Fibroblast of mammary gland (primary cell): ENCODE measurements at places on chromosomes 13 and 19.

- no peak for DNase-seq
Measured at GRCh38 chr13:106911020-106911419, 343.1 kb upstream of the ARGLU1 start.

- no peak for DNase-seq
Measured at GRCh38 chr13:75946536-75947284, 310.6 kb downstream of the LMO7 start.

DNA sequence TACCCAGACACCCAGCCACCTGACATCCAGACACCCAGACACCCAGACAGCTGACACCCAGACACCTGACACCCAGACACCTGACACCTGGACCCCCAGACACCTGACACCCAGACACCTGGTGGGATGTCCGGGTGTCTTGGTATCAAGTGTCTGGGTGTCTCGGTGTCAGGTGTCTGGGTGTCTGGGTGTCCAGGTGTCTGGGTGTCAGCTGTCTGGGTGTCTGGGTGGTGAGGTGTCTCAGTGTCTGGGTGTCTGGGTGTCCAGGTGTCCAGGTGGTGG is 18.6 kb downstream of the C19orf12 start:
- no peak for DNase-seq

- no peak for DNase-seq
Measured at GRCh38 chr13:97432232-97432916, 1.6 kb upstream of the RAP2A start.

DNA sequence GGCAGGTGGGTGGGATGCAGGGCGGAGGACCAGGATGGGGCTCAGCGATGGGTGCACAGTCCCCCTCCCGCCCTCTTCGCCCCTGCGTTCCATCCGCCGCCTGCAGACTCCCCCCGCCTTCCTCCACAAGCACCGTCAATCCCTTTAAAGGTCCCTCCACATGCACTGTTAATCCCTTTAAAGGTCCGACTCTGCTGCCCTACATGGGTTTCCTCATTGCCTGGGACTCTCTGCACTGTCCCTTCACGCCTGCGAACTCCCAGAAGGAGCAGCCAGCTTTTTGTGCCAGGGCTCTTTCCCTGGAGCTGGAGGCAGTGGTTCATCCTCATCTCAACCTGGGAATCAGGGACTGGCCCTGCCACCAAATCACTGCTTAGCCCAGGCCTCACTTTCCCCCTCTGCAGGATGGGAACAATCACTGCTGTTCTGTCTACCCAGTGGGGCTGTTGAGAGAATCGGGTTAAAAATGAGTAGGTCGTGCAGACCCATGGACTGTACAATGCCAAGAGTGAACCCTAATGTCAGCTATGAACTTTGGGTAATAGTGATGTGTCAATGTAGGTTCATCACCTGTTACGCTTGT is 20.4 kb downstream of the ZNF574 start:
- no peak for DNase-seq

- peak; percentile 69 for DNase-seq
Measured at GRCh38 chr19:58346961-58347929, 6.0 kb downstream of the A1BG start.

- DNase-seq: peak; percentile 35
Measured at GRCh38 chr19:11296264-11296663, 304 bp downstream of the TSPAN16 start.

DNA sequence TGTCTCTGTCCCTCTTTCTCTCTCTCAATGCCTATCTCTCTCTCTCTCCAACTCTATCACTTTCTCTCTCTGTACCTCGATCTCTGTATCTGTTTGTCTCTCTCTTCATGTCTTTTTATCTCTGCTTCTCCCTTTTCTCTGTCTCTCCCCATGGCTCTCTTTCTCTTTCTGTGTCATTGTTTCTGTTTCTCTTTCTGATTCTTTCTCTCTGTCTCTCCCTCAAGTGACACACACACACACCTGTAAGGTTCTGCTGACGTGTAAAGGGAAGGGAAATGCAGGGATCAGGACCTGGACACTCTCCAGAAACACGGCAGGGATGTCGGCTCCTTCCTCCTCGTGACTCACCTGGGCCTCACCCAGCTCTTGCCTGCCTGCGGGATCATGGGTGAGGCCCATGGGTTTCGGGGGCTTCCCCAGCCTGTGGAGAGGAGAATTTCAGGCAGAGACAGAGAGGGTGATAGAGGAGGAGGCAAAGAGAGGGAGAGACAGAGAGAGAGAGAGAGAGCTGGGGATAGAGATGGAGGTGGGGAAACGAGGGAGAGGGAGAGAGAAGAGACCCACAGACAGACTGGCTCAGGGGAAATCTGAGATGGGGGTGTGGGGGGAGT is 5.4 kb upstream of the PLAUR start:
- peak; percentile 61 for DNase-seq

DNA sequence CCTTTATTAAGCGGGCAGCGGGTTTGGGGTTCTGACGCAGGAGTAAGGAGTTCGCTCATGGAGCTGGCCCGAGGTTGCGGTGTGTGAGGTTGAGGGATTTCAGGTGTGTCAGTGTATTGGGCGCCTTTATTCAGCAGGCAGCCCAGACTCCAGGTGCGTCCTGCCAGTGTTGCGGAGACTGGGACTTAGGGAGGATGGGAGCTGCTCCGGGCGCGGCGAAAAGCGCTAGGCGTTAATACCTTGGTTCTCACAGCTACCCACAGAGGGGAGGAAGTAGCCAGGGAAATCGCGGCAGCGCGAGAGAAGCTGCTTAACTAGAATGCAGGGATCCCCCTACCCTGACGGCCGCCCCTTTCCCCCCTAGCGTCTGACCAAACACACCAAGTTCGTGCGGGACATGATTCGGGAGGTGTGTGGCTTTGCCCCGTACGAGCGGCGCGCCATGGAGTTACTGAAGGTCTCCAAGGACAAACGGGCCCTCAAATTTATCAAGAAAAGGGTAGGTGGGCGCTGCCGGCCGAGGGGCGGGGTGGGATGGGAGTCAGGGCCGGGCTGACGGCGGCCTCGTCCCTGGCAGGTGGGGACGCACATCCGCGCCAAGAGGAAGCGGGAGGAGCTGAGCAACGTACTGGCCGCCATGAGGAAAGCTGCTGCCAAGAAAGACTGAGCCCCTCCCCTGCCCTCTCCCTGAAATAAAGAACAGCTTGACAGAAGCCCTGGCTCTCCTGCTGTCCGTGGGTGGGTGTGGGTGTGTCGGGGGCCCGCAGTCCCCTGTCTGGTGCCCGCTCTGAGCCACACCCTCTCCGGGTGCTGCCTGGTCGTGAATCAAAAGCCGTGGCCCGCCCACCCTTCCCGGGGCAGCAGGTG is 1.1 kb downstream of the RPL36 start:
- DNase-seq: peak; percentile 74

DNA sequence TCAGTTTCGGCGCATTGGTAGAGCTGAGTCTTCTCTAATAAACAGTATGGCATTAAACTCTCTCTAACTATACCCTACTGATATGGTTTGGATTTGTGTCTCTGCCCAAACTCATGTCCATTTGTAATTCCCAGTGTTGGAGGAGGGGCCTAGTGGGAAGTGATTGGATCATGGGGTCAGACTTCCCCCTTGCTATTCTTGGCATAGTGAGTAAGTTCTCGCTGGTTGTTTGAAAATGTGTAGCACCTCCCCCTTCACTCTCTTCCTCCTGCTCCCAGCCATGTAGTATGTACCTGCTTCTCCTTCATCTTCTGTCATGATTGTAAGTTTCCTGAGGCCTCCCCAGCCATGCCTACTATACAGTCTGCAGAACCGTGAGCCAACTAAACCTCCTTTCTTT is 682.7 kb upstream of the ARGLU1 start:
- no peak for DNase-seq

- no peak for DNase-seq
Measured at GRCh38 chr19:10971107-10971726, 10.4 kb downstream of the SMARCA4 start.

DNA sequence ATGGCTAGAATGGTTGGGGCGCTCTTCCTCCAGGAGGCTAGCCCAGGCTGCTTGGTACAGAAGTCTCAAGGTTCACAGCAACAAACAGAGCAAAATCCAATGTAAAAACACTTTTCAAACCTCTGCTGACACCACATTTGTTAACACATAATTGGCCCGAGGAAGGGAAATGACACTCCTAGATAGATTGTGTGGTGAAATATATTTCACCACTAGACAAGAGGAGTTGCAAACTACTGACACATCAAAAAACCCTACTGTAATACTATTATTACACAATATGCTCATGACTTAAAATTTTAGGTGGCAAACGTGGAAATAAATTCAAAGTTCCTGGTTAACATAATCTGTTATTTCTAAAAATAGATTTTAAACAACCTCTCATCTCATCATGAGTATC is 643.6 kb downstream of the PCDH9 start:
- peak; percentile 20 for DNase-seq

DNA sequence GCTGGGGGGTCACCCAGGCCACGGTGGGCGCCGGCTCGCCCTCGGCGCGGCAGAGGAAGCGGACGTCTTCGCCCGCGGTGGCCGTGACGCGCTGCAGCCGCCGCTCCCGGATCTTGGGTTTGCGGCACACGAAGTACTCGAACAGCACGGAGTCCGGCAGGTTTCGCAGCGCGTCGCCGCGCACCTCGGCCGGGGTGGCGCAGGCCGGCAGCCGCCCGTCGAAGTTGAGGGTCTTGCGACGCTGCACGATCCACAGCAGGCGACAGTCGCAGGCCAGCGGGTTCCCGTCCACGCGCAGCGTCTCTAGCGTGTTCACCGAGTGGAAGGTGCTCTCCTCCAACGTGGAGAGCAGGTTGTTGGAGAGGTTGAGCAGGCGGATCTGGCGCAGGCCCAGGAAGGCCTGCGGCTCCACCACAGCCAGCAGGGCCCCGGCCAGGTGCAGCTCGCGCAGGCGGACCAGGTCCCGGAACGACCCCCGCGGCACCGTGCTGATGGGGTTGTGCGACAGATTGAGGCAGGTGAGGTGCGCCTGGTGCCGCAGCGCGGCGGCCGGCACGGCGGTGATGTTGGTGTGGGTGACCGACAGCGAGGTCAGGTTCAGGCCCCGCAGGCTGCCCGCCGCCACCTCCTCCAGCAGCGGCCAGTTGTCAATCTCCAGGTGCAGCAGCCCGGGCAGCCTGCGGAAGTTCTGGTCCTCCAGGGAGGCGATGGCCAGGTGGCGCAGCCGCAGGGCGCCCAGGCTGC is 8.6 kb upstream of the PEAK3 start:
- DNase-seq: no peak

DNA sequence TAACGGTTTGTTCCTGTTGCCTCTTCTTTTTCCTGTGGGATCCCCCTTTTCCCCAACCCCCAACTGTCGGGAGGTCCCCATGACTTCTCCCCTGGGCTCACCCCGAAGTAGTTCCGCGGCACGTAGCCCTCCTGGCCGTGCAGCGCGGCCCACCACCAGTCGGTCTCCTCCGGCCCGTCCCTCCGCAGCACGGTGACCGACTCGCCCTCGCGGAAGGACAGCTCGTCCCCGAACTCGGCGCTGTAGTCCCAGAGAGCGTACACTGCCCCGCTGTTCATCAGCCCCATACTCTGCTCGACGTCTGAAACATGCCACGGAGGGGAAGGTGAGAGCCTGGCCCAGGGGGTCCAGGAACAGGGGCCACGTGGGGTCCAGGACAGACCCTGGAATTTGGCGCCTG is 12.1 kb upstream of the ERCC2 start:
- DNase-seq: no peak

DNA sequence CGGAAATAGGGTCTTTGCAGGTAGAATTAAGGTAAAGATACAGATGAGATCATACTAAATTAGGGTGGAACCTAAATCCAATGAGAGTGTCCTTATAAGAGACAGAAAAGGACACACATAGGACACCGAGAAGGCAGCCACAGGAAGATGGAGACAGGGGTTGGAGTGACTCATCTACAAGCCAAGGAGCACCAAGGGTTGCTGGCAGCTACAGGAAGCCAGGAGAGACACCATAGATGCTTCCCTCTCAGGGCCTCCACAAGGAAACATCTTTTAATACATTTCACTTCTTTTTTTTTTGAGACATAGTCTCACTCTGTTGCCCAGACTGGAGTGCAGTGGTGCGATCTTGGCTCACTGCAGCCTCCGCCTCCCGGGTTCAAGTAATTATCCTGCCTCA is 10.1 kb downstream of the TMEM143 start:
- DNase-seq: peak; percentile 18

DNA sequence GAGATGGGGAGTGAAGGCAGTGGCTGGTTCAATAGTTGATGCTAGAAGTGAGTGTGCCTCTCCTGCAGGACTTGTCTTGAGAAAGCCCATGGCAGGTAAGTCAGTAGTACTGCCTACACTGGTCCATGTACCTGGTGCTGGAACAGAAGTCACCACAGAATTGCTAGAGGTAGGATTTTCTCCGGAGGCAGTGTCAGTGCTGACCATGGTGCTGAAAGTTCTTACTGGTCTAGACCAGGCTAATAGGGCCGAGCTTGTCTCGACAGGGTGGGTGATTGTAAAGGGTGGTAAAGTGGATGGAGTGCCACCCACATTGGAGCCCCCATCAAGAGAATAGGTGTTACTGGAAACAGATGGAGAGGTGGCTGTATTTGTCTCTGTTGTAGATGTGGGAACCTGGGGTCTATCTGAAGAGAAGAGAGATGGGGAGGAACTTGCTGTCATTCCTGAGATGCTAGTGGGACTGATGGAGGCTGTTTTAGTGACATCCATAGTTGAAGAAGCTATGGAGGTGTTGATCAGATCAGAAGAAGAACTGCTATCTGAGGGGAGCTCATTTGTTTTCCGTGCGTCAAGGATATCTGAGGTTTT is 36.6 kb downstream of the MUC16 start:
- no peak for DNase-seq

GRCh38 chr19:34555447-34555846 is 73.9 kb downstream of the WTIP start:
- peak; percentile 3 for DNase-seq

GRCh38 chr19:21117041-21117907 is 24.6 kb upstream of the ZNF431 start:
- no peak for DNase-seq

- DNase-seq: no peak
Measured at GRCh38 chr13:39013462-39013861, 22.8 kb upstream of the STOML3 start.

GRCh38 chr13:97003071-97003470 is 8.8 kb upstream of the OXGR1 start:
- peak; percentile 49 for DNase-seq

- DNase-seq: no peak
Measured at GRCh38 chr13:35812736-35813135, 318.4 kb downstream of the DCLK1 start.

DNA sequence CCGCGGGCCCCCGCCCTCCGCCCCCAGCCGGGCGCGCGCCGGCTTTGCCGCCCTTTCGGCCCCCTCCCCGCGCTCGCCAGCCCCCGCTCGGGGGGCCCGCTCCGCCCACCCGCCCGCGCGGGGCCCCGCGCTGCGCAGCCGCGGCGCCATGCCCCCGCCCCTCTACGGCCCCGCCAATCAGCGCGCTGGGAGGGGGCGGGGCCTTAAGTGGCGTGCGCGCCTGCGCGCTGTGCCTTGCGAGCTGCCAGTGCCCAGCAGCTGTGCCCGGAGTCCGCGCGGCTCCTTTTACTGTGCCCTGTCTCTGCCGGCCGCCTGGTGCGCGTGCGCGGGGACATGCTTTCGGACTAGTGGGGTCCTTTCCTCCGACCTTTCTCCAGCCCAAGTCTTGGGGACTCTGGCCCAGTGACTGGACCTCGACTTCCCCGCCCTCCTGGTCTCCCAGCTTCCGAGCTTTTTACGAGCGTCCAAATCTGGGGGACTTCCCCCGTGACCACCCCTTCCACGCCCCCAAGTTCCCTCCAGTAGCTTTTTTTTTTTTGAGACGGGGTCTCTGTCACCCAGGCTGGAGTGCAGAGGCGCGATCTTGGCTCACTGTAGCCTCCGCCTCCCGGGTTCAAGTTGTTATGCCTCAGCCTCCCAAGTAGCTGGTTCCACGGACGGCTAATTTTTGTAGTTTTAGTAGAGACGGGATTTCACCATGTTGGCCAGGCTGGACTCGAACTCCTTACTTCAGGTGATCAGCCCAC is at the start of gene MBD3:
Gene MBD3 (minus strand): TSS at position 111 of the 746 bp plus-strand sequence. CDS start 234 bp downstream, outside the sequence.
- peak; percentile 89 for DNase-seq
